H9 (cell line): ENCODE measurements at places on chromosomes 16 and 17. TPM values are rescaled to one million over a fixed set of nuclear protein-coding genes. Genes with fewer than 3 reads are reported as not detected.

OTOP3 gene
- total RNA-seq: not detected in 2 replicates

DNA sequence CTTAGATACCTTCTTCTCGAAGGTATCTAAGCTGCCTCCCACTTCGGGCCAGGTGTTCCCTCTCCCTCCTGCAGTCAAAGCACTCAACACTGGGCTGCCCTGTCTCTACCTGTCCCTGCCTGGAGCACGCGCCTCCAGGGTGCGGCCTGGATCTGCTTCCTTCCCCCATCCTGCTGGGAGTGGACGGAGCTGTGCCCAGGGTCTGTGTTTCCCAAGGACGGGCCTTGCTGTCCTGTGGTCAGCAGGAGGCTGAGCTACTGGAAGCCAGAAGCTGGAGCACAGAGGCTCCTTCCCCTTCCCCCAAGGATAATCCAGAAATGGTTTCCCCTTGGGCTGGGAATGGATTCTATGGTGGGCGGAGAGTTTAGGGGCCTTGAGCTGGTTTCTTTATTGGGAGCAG is 16.7 kb downstream of the LLGL2 start:
- H3K4me1 ChIP-seq: no peaks in the 10 kb centered on the region
- peaks cover 4% of the 10 kb centered on the region; the same call in 1 of the 2 replicates for H3K36me3 ChIP-seq
- H3K27ac ChIP-seq: no peak overlapping the region
- DNase-seq: no peak
- H3K4me3 ChIP-seq: no peak overlapping the region; the same call in 2 of the 3 replicates

- no peaks in the 10 kb centered on the region for H3K27me3 ChIP-seq
- peak; percentile 74 for DNase-seq
- H3K4me1 ChIP-seq: peaks cover 9% of the 10 kb centered on the region; the same call in 1 of the 2 replicates
- H3K27ac ChIP-seq: no peak overlapping the region
Observed at GRCh38 chr16:31451681-31452351, 7.5 kb upstream of the ARMC5 start.

DNA sequence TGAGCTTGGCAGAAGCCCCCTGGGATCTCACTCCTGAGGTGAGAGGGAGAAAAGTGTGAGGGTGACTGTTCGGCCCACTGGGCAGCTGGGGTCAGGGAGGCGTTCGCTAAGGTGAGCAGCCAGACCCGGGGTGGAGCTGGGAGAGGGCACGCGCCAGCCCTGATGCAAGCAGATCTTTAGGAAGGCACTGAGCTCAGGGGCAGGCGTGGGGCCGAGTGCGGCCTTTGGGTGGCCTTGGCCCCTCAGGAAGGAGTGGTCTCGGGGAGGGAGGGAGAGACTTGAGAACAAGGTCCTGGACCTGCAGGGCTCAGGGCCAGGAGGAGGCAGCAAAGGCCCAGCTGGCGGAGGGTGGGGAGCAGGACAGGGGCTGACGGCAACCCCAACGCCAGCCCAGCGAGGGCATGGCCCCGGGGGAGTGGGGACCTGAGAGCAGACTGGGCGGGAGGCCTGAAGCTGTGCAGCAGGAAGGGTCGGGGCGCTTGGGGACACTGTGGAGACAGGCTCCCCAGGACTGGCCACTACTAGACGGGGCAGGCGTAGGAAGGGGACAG is 14.5 kb upstream of the WDR45B start:
- H3K4me3 ChIP-seq: no peak overlapping the region; the same call in 2 of the 3 replicates
- no peaks in the 10 kb centered on the region for H3K4me1 ChIP-seq
